ENCODE measurements at places on chromosomes 5 and 9. TPM values are rescaled to one million over a fixed set of nuclear protein-coding genes. Genes with fewer than 3 reads are reported as not detected.
A peak's percentile ranks its signal among the peaks of the same experiment; 100 is the strongest.

DNA sequence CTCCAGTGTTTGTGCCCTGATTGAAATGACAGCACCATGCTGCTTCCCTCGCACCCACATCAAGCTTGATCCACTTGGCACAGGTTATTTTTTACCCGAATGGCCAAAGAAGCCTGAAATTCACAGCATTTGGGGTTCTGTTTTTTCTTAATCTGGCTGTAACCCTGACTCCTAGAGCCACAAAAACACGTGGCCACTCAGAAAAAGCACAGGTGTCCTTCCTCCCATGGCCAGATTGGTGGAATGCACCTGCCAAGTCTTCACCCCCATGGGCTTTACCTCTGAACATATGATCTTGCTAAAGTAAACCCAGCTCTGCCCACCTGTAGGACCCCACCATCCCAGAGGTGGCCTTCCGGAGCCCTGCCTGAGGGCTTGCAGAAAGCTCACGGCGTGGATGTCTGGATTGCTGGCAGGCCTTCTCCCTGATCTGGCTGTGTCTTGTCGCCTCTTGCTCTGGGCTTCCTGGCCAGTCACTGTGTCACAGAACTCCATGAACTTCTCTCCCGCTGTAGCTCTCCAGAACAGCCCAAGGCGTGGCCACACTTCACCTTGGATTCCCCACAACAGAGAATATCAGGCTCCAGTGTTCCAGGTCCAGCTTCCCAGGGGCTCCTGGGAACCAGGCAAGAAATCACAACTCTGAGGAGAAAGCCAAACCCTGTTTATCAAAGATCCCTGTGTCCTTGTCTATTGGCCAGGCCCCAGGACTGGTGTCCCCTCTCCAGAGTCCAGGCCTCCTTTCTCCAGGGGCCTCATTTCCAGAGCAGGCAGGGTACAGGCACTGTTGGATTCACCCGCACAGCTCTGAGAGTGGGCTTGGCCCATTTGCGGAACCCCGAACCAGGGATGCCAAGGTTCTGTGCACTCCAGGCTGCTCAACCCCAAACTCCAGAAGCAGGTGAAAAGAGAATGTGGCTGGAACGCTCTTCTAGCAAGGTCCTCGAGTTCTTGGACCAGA lies 272.5 kb downstream of the SYK start:
- DNase-seq = no peak

DNA sequence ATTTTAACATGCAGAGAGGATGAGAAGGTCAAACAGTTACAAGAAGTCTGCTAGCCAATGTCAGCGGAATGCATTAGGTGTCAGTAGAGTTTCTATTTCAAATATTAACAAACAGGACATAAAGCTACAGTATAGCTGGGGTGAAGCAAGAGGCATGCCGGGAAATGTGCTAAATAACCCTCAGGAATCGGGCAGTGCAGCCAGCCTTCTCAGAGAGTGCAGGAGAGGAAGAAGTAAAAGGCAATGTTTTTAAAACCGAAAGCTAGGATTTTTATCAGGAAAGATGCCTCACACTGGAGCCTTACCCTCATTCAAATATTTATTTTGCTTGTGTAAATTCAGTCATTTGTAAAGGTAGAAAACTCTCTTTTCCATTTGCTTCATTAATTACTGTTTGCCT lies 59.1 kb upstream of the SH3GL2 start:
- peak; percentile 30 for DNase-seq

GRCh38 chr5:2021484-2022176 lies 138.9 kb upstream of the IRX4 start:
- DNase-seq = no peak

- no peak for DNase-seq
Measured at GRCh38 chr5:180970336-180970735, 18.3 kb upstream of the BTNL3 start.

DNA sequence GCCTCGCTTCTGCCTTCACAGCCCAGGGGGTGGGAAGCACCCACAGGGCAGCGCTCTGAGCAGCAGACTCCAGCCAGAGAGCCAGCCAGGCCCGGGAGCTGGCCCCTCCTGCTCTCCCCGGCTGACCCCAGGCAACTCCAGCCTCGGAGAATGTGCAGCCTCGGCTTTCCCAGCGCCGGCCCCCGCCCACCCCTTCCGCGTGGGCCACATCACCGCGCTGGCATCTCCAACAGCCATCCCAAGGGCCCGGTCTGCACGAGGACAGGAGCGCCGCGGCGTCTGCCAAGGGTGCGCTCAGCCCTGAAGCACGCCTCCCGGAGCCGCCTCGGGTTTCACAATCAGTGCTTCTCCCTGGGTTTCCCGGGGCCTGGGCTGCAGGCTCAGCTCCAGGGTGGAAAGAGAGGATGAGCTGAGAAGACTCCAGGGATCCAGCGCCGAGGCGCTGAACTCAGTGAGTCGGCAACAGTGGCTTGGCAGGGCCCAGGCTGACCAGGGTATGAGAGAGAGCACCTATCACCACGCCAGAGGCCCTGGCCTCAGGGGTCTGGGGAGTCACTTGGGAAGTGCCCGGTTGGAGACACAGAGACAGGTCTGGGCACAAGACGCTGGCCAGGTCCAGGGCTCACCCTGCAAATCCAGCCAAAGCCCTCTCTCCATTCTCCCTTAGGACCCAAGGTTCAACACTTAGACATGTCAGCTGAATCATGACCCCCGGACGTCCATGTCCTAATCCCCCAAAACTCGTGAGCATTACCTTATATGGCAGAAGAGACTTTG lies 79.6 kb downstream of the ADAMTS2 start:
- DNase-seq = no peak

DNA sequence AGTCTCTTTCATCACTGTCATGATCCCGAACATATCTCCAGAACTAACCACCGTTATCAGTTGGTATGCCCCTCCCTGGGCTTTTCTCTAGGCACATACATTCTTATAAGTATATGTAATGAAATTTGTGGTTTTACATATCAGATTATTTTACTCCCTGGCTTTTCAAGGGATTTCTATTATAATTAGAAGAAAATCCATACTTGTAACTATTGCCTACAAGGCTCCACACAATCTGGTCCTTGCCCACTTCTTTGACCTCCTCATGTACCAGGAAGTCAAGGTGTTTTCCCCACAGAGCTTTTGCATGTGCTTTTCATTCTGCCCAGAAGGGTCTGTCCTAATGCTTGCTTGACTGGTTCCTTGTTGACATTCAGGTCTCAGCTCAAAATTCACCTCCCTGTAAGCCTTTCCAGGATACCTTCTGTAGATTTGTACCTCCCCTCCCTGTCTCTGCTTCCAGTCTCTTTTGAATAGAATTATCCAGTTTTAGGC lies 33.6 kb upstream of the HSD17B4 start:
- DNase-seq = no peak

RC3H2 gene
- polyA plus RNA-seq = 22.4 TPM

CFAP157 gene
- 0.03 TPM for polyA plus RNA-seq
